ENCODE measurements at places on chromosomes 1 and 21.

DNA sequence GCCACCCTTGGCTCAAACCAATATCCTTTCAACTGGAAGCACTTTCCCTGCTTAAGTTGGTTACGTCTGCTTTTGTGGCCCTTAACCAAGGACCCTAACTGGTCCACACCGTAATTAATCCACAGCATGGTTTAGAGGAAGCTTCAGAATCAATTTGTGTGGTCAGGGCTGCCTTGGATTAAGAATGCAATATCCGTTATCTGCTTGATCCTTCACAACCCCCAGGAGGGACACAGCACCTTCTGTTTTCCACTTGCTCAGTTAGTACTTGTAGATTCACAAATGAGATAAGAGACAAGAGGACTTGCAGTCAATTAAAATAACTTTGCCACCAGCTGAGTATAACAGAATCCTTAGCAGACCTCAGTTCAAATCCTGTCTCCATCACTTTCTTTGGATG lies 56.9 kb upstream of the LRP8 start:
- no peaks in the 10 kb centered on the region for H3K27me3 ChIP-seq
- no peak overlapping the region for H3K4me3 ChIP-seq
- peaks cover 9% of the 10 kb centered on the region for H3K4me1 ChIP-seq
- H3K27ac ChIP-seq = no peak overlapping the region
- no peaks in the 10 kb centered on the region for H3K36me3 ChIP-seq

- H3K4me1 ChIP-seq = no peaks in the 10 kb centered on the region
- no peak overlapping the region for H3K27ac ChIP-seq
- no peak overlapping the region for H3K4me3 ChIP-seq
- H3K36me3 ChIP-seq = no peaks in the 10 kb centered on the region
- H3K27me3 ChIP-seq = no peaks in the 10 kb centered on the region
Measured at GRCh38 chr1:18972991-18973390, 16.5 kb upstream of the IFFO2 start.

- no peaks in the 10 kb centered on the region for H3K36me3 ChIP-seq
- H3K27me3 ChIP-seq = no peaks in the 10 kb centered on the region
- no peak overlapping the region for H3K27ac ChIP-seq
- H3K4me3 ChIP-seq = no peak overlapping the region
- DNase-seq = no peak
- no peaks in the 10 kb centered on the region for H3K4me1 ChIP-seq
Measured at GRCh38 chr1:14055442-14056223, 355.6 kb downstream of the PRDM2 start.

- no peaks in the 10 kb centered on the region for H3K4me1 ChIP-seq
- H3K27ac ChIP-seq = no peak overlapping the region
- DNase-seq = no peak
- H3K27me3 ChIP-seq = no peaks in the 10 kb centered on the region
- no peak overlapping the region for H3K4me3 ChIP-seq
- no peaks in the 10 kb centered on the region for H3K36me3 ChIP-seq
Measured at GRCh38 chr1:27292106-27292505, 29.9 kb upstream of the TMEM222 start.

DNA sequence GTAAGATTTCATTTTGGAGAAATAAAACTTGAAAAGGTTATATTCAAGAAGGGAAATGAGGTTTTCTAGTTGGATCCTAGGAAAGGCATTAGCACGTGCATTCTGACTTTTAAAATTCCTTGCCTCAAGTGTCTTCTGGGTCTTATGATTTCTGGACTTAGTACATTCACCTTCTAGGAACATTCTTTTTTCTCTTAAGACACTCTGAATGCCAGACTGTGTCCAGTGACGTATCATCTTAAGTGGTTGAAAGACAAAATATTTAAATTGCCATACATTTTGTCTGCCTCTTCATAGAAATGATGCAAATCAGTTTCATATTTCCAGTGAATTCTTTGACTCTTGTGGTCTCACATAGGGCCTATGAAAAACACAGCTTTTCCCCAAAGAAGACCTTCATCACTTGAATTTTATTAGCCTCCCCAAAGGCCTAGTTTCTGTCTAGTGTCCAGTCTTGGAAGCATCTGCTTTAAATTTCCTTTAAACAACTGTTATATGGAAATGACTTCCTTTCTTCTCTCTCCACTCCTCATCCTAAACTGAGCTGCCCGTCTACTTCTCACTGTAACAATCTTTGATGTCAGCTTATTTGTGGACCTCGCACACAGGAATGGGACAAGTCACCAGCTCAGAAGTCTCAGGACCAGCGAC lies 187.2 kb downstream of the HLX start:
- H3K4me1 ChIP-seq = no peaks in the 10 kb centered on the region
- no peak for DNase-seq
- H3K36me3 ChIP-seq = no peaks in the 10 kb centered on the region
- H3K27ac ChIP-seq = no peak overlapping the region
- H3K4me3 ChIP-seq = no peak overlapping the region
- H3K27me3 ChIP-seq = no peaks in the 10 kb centered on the region

GRCh38 chr1:53176452-53177208 lies 20.0 kb upstream of the CPT2 start:
- H3K27ac ChIP-seq = no peak overlapping the region
- H3K27me3 ChIP-seq = no peaks in the 10 kb centered on the region
- H3K36me3 ChIP-seq = no peaks in the 10 kb centered on the region
- H3K4me3 ChIP-seq = no peak overlapping the region
